ENCODE measurements at places on chromosomes 1 and 21.

DNA sequence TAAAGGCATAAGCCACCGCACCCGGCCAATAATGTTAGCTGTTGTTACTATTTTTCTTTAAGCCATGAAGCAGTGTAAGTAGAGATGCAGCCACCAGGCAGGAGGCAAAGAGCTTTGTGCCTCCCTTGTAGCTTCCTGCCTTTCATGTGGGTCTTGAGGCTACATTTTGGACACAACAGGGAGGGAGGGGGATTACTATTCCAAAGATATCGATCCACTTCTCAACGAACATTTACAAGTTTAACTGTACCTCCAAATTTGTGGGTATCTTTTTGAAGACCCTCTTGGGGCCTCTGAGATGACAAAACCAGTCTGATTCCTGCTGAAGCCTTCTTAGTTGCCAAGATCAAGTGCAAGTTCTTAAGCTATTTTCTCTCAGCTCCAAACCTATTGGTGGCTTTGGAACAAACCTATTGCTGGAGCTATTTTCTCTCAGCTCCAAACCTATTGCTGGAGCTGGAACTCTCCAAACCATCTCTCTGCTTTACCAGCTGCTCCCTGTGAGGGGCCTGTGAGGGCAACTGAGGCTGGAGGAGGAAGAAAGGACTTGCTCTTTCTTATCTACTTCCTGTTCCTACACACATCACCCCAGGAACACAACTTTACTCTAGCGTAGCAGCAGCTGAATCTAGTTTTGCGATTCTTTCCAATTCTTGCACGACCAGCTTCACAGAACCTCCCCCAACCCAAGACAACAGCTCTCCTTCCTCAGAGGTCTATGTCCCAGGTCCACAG is 16.1 kb upstream of the RCAN3 start:
- no peak for DNase-seq

GRCh38 chr1:166597516-166597915 is 241.8 kb upstream of the POGK start:
- no peak for DNase-seq

- DNase-seq, result no peak
Measured at GRCh38 chr1:36872126-36872754, 162.1 kb downstream of the GRIK3 start.

GRCh38 chr1:54358503-54359168 is 47.6 kb downstream of the SSBP3 start:
- DNase-seq, result no peak

DNA sequence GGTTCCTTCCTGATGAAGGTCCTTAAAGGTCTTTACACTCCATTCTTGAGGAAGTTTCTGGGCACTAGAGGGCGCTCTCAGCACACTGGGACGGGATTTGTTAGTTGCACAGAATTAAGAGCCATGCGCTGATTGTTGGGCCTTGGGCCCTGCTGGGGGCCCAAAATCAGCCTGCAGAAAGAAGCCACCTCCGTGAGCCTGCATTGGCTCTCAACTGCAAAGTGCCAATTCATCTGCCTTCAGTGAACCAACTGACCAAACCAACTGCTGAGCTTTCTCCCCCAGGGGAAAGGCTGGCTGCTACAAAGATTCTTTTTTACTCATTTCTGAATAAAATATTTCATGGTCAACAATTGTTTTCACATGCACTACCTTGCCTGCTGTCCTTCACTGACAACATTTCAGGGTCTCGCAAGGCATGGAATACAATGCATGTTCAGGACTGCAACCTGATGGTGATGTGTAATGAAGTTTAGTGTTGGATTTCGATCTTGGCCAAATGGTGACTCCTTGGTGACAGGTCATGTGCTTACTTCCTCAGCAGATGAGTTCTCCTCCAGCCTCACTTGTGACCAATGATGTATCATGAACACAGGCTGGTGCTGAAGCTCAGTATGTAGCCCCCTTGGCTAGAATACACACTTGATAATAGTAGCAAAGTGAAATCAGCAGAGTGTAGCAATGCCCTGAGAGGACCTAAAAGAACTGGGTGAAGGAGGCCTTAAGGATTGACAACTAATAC is 45.7 kb upstream of the PRDX6 start:
- peak; percentile 86 for DNase-seq

- DNase-seq, result no peak
Measured at GRCh38 chr21:37623183-37623582, 256.6 kb downstream of the DYRK1A start.

GRCh38 chr1:10787286-10787685 is 9.2 kb downstream of the CASZ1 start:
- no peak for DNase-seq

GRCh38 chr1:231681006-231681405 is 54.4 kb downstream of the DISC1 start:
- no peak for DNase-seq

GRCh38 chr1:83508485-83509151 is 490.3 kb downstream of the TTLL7 start:
- no peak for DNase-seq

DNA sequence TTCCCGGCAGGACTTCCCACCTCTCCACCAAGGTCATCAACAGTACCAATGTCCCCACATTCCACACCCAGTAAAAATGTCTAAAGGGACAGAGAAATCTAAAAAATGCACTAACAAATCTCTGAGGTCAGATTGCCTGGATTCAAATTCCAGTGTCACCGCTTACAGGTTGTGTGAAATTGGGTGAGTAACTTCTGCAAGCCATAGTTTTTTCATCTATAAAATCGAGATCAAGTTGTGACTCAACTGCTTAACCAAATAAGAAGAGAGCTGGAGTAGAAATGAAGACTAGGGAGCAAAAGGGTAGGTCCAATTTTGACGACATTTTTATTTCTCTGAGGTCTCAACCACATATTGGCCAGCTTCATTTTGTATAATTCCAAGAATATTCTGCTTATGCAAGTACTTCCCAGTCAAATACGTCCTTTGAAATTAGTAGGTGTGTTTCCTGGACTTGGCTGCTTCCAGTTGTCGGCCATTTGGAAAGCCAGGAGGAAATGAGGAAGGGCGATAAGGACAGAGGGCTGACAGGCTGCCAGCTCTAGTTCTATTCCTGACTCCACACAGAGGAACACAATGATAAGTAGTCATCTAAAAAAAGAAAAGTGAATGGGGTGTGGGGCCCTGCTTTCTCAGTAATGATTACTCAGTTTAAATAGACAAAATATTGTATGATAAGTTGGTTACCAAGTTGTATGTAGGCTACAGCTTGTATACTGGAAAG is 57.7 kb upstream of the ZC3H11B start:
- DNase-seq, result no peak

DNA sequence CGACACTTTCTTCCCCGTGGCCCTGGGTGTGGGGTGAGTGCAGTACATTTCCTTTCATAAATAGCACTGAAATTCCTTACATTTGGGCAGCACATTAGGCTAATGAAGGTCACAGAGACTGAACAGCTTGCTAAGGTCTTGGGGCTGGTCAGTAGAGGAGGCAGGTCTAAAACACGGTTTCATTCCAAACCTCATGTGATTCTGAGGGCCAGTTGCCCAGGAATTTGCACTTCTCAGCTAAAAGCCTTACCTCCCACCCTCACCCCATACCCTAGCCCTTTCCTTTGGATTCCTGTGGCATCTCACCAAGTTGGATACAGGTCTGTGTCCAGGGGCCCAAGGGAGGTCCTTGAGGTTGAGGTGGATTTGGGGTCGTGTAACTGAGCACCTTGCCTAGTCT is 147.8 kb upstream of the CD34 start:
- DNase-seq, result no peak

- no peak for DNase-seq
Measured at GRCh38 chr1:20496241-20496661, 10.2 kb upstream of the CAMK2N1 start.

DNA sequence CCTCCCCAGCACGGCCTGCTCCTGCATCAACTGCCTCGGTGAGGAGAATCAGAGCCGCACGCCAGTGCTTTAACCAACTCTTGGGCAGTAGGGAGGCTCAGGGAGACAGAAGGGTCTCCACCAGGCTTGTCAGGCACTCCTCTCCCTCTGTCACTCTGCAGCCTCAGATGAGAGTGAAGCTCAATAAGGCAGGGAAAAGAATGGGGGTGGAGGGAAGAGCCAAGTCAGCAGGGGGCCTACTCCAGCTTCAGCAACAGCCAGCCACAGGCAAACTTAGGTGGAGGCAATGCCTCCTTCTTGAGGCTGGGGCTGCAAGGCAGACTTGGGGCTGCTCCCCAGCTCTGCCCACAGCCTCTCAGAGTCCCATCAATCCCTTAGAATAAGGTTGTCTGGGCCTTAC is 51.8 kb upstream of the A3GALT2 start:
- peak; percentile 22 for DNase-seq

DNA sequence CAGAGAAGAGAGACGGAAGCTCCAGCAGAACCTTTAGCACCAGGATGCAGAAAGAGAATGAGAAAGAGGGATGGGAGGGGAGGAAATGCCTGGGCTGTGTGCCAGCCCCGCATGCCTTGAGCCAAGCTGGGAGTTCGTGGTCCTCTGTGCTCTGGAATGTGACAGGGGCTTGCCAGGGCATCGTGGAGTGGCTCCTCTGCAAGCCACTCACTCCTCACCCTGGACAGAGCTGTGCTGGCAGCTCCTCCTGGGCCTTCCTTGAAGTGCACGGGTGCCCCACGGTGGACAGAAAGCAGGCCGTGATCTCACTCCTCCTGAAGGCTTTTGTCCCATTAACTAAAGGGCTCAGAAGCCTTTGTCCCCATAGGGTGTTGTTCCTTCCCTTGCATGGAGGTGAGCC is 34.8 kb upstream of the PRELP start:
- peak; percentile 34 for DNase-seq

GRCh38 chr1:227391879-227392278 is 73.6 kb upstream of the CDC42BPA start:
- no peak for DNase-seq

GRCh38 chr1:1407636-1408318 is 684 bp upstream of the MRPL20 start:
- peak; percentile 53 for DNase-seq

GRCh38 chr1:116415699-116416533 is 42.9 kb downstream of the ATP1A1 start:
- DNase-seq, result no peak

DNA sequence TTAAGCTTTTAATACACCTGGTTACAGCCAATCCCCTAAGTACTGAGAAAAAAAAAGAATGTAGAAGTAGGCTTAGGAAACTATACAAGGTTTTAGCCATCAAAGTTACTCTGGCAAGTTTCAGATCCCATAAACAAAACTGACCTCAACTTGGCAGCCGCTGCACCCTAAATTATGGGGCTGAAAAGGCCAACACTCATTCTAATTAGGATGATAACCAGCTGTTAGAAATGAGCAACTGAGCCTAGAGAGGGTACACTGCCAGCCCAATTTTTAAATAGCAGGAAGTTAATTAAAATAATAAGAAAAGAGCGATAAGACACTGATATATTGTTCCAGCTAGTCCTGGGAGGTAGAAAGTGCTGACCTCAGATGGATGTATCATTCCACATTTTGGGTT is 105.7 kb upstream of the VAV3 start:
- no peak for DNase-seq

GRCh38 chr1:40042341-40042740 is 1.8 kb downstream of the CAP1 start:
- DNase-seq, result no peak

DNA sequence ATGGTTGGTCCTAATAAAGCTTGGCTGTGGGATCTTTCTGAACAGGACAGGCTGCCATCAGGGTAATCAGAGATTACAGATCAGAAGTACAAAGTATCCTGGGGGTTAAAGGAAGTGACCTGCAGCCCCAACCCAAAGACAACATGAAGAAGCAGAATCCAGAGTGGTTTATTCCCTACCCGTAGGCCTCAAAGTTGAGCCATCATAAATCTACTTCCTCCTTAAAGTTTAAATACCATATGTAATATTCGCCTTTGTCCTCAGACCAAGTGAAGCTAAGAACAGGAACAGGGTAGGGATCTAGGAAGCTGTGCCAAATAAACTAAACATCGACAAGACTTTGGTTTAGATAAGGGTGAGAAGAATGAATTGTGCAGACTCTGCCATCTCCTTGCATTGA is 15.9 kb upstream of the DHX9 start:
- no peak for DNase-seq

DNA sequence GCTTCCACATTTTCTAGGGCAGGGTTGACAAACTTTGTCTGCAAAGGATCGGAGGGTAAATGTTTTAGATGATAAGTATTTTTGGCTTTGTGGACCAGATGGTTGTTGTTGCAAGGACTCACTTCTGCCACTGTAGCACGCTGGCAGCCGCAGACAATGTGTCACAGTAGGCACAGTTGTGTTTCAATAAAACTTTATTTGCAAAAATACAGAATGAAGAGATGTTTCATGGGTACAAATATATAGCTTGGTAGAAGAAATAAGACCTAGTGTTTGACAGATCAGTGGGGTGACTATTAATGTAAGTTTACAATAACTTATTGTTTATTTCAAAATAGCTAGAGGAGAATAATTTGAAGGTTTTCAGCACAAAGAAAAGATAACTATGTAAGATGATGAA is 127.8 kb downstream of the GRIK3 start:
- no peak for DNase-seq

DNA sequence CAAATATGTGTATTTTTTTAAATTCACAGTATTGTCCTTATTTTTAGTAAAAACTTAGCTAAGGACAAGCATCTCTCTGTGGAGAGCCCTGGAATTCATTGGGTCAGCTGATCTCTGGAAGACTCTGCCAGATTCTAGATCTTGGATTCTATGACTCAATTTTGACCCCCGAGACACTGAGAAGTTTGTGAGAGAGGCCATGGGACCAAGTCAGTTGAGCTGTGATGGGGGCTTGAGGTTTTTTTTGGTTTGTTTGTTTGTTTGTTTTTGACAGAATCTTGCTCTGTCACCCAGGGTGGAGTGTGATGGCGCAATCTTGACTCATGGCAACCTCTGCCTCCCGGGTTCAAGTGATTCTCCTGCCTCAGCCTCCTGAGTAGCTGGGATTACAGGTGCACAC is 13.5 kb downstream of the SHISA4 start:
- no peak for DNase-seq

DNA sequence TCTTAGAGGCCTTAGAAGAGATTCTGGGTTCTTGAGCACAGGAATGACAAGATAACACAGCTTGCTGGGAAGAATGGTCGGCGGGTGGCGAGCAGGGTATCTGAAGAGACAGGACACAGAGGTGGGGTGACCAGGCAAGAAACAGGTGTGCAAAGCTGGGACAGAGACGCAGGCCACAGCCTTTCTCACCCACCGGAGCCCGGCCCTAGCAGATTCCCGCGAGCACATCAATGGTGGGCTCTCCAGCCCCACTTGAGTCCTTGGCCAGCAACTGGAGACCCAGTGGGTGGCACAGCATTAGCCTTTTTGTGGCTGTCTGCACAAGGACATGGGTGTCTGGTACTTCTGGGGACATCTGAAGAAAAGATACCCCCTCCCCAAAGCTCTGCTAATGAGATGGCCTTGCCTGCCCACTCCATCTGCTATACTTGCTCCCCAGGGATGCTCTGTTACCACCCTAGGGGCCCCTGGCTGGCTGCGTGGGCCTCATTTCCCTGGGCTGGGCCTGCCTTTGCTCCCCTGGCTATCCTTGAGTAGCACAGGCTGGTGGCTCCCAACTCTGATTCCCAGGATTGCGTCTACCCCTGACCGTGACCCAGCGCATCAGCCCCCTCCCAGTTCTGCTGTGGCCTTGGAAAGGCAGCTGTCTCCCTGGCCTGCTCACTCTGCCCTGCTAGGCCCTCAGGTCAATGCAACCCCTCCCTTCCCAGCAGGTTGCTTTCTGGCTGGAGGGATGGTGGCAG is 127.2 kb upstream of the ADAR start:
- DNase-seq, result no peak

- no peak for DNase-seq
Measured at GRCh38 chr1:41325801-41326200, 35.4 kb upstream of the FOXO6 start.

- peak; percentile 85 for DNase-seq
Measured at GRCh38 chr1:28123461-28123961, 35.1 kb upstream of the EYA3 start.
